EL (cell line): ENCODE measurements at places on chromosomes 4 and X.

- peak; percentile 85 for DNase-seq
Observed at GRCh38 chr4:112552668-112553067, 36.7 kb upstream of the NEUROG2 start.

- DNase-seq = no peak
Observed at GRCh38 chrX:145654486-145654885, 163.1 kb upstream of the SLITRK2 start.

GRCh38 chrX:67732864-67733263, 189.0 kb downstream of the AR start:
- DNase-seq = no peak

- DNase-seq = peak; percentile 3
Observed at GRCh38 chrX:10325611-10326010, 168.8 kb downstream of the CLCN4 start.

GRCh38 chrX:112058255-112058654, 24.3 kb downstream of the TRPC5 start:
- DNase-seq = no peak

GRCh38 chr4:26204249-26204825, 116.5 kb upstream of the RBPJ start:
- no peak for DNase-seq

GRCh38 chrX:71111141-71111843, at the start of gene IL2RG:
IL2RG (minus strand) TSS chrX:71111577; CDS start chrX:71111539, 38 bp downstream.
- no peak for DNase-seq

DNA sequence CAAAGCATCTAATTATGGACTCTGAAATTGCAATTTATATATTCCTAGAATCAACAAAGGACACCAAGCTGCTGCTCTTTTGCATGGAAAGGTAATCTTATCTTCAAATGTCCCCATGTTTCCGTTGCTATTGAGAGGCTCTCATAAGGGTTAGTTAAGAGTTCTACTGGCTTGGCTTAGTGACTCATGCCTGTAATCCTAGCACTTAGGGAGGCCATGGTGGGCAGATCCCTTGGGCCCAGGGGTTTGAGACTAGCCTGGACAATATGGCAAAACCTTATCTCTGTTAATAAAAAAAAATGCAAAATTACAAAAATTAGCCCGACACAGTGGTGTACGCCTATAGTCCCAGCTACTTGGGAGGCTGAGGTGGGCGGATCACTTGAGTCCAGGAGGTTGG, 93.4 kb upstream of the RAPGEF2 start:
- no peak for DNase-seq

DNA sequence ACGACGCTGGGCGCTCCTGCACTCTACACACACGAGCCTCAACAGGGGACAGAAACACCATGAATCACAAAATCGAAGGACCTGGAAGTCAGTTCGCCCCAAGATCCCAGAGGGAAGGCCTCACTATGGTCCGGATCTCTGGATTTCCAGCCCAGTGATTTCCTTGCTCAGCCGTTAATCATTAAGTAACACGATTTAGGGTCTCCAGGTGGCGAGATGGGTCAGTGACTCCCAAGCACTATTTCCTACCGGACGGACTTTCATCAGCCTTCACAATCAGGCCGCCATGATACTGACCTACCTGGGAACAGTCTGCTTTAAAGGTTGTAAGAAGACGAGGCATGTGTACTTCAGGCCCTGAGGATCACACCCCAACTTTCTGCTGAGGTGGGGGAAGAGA, 63.7 kb downstream of the FAT1 start:
- DNase-seq = no peak

DNA sequence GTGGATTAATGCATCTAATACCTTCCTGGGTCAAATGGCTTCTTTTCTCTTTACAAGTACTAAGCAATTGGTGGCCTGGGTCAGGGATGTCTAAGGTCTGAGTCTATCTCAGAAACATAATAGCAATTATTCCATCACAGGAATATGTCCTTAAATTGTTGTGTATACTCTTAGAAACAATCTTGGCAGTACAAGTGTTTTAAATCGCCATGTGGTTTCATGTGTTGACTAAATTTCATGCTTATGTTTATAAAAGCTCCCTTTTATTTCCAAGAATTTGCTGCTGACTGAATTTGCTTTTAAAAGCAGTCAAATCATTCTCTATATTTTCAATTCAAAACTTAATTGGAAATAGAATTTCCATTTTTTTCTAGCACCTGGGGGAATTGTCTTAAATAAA, 125.3 kb upstream of the PACRGL start:
- DNase-seq = no peak

DNA sequence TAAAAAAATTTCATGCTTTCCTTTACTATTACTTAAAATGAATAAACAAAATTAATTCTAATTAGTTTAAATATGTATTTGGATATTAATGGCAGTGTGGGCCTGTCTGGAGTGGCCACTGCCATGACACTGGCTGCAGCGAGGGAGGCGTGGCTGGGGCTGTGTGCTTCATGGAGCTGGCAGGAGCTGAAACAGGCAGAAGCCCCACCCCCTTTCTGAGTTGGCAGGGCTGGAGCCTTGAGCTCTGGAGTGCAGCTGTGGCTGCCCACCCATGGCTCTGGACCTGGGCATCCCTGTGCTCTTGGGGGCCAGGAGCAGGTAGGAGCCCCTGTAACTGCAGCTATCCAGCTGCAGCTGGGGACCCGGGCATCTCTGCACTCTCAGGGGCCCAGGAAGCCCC, 8.2 kb upstream of the HSD17B11 start:
- DNase-seq = no peak

DNA sequence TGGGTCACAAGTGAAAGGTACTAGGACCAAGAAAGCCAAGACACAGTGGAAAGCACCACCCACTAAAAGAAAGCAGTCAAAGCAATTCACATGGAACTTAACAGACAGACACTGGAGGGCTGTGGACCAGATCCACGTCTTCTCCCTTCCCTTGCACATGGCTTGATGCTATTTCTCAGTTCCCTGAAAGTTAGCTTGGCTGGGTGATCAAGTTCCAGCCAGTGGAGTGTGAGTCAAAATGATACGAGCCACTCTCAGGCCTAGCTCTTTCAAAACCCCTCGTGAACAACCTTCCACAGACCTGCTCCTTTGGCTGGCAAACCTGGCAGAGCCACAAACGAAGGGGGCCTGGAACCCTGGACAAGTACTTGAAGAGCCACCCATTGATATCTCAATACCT, 52.0 kb downstream of the RELL1 start:
- no peak for DNase-seq

DNA sequence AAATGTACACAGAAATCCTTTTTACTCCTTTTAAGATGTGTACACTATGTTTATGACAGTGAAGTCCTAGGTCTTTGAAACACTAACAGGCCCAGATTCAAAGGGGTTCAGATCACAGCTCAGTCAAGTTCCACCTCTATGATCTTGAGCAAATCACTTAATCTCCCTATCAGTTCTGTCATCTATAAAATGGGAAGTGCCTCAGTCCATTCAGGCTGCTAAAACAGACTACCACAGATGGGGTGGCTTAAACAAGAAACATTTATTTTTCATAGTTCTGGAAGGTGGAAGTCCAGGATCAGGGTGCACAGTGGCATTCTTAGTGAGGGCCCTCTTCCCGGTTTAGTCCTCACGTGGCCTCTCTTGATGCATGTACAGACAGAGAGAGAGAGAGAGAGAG, 117.1 kb downstream of the CORIN start:
- no peak for DNase-seq

DNA sequence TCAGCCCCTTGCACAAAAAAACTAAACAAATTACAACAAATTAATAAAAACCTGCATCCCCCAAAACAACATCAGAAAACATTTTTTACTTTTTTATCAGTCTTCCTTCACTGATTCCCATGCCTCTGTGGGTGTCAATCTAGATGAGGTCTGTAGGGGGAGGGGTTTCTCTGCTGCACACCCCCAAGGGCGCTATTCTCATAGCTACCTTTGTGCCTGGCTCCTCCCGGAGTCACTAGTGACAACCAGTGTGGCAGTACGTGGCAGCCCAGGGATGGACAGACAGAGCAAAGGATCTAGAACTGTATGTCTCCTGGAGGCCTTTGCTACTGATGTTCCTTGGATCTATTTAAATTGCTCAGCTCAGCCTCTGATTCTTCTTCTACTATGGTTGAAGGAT, 228.1 kb upstream of the ANXA3 start:
- DNase-seq = no peak

DNA sequence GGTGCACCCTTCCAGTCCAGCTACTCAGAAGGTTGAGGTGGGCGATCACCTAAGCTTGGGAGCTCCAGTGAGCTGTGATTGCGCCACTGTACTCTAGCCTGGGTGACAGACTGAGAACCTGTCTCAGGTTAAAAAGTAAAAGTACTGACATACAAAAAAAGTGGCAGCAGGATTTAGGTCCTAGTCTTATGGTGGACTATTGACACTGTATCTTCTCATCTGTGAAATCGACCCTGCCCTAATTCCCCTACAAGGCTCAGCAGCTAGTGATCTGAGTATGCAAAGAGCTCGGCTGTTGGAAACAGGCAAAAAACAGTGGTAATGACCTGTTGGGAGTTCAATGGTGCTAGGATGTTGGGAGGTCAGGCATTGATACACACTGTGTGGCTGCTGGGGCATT, 57.0 kb downstream of the LEF1 start:
- no peak for DNase-seq

DNA sequence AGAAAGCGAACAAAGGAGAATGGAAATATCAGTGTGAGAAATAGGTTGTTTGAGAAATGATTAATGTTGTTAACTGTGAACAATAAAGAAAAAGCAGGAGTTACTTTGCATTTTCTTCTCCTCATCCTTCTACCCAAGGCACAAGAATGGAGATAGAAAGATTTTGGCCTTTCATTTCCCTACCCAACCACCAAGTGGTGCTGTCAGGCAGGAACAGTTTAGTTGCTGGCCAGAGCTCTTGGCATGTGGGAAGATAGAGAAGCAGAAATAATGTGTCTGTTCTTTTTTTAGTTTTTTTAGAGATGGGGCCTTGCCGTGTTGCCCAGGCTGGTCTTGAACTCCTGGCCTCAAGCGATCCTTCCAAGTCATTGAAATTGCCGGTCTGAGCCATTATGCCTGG, 12.8 kb downstream of the HOPX start:
- no peak for DNase-seq

- DNase-seq = no peak
Observed at GRCh38 chr4:11230866-11231265, 197.8 kb downstream of the HS3ST1 start.

DNA sequence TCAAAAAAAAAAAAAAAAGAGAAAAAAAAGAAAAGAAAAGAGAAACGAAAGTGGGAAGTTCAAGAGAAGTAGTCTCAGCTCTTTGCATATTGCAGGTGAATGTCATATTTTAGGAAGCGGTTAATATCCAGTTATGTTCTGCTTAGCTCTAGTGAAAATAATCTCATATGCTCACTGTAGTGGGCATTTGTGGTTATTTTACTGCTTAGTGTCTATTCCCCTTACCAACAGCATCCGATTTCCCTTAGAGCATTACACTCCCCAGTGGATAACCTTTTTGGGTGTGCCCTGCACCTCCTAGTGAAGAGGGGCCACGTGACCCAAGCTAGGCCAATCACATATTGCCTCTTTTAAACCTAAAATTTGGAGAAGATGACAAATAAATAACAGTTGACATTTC, 111.2 kb upstream of the ZNF827 start:
- no peak for DNase-seq

- no peak for DNase-seq
Observed at GRCh38 chr4:21034728-21035127, 334.5 kb downstream of the PACRGL start.

DNA sequence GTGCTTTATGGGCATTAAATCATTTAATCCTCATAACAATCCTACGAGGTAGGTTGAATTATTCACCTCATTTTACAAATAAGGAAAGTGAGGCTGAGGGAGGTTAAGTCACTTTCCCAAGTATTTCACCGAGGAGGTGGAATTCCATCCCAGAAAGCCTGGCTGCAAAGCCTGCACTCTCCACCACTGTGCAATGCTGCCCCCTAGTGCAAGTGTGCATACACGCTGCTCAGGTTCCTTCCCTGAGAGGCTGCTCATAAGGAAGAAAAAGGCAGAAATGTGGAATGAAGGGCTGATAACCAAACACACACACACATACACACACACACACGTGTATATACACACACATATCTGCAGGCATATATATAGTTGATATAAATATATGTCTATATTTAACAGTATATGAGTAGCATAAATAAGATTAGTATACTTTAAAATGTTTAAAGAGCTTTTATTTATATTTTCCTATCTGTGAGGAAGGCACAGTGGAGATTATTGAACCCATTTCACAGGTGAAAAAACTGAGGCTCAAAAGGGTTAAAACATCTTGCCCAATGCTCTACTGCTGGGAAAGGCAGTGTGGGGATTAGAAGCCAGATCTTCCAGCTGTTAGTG, 714.5 kb upstream of the TENM3 start:
- peak; percentile 64 for DNase-seq

GRCh38 chrX:53990171-53990570, 54.1 kb downstream of the PHF8 start:
- DNase-seq = no peak

GRCh38 chrX:36528661-36529060, 479.5 kb upstream of the FAM47C start:
- DNase-seq = no peak

DNA sequence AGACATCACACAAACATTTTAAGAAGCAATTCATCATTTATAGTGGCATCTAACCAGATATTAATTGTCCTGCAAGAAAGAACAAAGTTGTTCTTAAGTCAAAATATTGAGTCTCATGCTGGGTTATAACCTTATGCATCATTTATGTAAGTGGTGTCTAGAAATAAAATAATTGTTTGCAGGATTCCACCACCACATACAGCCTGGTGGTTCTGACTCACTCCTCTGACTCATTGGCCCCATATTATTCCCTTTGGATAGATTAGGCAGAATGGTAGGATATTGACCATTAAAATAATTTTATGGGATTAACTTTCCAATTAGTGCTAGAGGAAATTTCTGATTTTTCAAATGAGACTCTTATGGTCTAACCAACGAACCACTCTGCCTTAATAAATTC, 384.5 kb downstream of the GRXCR1 start:
- DNase-seq = no peak

- no peak for DNase-seq
Observed at GRCh38 chr4:38605753-38606586, 58.0 kb upstream of the KLF3 start.

- DNase-seq = peak; percentile 25
Observed at GRCh38 chrX:71989768-71990426, 79.3 kb downstream of the NHSL2 start.

DNA sequence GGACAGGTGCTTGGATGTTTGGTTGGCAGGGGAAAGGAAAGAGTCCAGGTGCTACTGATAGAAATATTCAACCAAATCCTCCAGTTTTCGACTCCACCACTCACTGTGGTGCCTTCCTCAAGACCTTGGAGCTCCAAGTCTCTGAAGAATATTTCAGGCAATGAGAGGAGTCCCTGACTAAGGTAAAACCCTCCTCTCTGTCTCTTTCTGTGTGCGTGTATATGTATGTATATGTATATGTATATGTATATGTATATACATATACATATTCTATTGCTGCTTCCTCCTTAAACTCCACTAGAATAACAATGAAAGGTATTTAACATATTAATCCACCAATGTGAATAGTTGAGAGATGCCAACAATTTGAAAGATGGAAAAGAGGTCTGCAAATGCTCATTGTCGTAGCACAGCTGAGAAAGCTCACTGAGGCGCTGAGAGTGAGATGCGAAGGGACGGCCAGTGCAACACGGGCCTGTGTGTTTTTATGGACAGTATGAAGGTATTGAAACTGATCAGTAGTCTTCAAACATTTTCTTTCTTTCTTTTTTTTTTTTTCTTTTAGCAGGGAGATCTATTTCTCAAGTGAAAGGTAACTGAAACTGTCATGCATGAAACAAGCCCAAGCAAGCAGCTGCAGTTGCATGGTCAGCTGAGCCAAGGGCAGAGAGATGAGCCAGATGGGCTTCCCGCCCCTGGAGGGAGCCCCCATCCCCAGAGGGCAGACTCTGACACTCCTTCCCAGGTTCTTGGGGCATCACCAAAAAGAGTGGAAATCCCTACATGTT, 41.1 kb upstream of the HS3ST1 start:
- DNase-seq = no peak
